ENCODE measurements at places on chromosomes 2 and 18.

- no peak for DNase-seq
These were observed 373.8 kb downstream of the TMEM182 start for GRCh38 chr2:103135679-103136078.

- DNase-seq, result no peak
These were observed 36.1 kb upstream of the TXNDC2 start for GRCh38 chr18:9849407-9850283.

DNA sequence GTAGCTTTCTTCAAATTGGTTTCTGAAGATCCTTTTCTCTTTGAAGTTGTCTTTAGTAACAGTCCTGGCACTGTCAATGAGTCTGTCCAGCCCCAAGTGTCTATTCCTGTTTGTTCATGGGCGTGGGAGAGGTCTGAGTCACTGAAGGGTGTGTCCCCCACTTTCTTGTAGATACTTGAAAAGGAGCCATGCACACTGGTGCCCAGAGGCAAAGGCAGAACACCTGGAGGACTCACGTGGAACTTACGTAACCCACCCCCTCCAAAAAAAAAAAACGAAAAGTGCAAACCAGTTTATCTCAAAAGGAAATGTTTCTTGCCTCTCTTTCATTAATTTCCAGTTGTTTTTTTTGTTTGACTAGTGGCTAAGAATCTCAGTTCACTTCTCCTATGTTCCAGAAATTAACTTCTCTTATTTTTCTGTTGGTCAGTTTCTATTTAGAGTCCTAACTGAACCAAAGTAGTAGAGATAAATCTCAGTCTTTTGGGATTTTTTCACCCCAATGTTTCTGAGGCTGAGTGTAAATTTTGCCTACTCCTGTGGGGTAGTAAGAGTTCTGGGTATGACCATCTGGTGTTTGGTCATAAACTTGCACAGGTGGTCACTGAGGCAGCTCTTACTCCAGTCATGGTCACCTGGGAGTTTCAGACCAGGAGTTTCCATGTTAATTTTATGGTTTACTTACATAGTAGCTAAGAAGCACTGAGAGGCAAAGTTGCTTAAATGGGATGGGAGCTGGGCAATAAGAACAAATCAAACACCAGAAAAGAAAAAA is 54.9 kb downstream of the DSC3 start:
- peak; percentile 23 for DNase-seq

GRCh38 chr18:6741232-6741663 is 11.7 kb downstream of the ARHGAP28 start:
- DNase-seq, result peak; percentile 88

DNA sequence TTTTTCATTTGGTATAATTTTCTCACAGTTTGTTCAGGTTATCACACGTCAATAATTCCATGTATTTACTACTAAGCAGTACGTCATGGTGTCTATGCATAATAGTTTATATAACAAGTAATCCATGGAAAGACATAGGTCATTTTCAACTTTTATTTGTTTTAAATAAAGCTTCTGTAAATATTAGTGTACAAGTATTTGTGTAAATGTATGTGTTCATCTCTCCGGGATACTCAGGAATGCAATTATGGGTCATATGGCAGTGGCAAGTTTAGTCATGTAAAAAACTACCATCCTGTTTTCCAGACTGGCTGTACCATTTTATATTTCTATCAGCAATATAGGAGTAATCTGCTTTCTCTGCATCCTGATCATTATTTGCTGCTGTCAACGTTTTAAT is 231.1 kb upstream of the ZNF804A start:
- DNase-seq, result no peak

DNA sequence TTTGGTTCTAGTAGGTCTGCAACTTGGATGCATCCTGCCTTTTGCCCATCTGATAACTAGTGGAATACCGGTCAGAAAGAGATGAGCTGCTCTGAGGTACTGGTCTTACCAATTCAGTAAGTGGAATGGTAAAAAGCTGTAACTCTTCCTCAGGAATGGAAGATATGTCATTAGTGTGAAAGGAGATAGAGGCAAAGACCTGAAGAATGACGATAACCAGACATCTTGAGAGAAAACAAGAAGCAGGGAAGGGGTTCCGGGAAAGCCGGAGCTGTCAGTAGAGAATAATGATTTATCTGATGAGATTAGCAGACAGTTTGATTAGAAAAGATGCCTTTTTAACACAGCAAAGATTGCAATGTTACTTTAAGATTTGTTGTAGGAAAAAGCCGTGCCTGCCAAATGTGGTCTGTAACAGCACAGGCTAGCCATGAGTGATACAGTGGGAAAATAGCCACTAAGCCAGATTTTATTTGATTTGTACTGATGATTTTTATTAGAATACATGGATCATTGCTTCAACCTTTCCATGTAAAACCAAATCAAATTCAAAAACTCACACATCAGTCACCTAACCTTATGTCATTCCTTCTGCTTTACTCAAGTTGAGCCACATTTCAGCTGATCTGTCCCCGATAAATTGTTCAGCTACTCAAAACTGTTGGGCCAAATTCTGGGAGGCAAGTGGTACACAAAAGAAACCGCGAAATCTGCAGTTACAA is 110.0 kb downstream of the TCF4 start:
- no peak for DNase-seq
